ENCODE measurements at places on chromosomes 7 and 10. TPM values are rescaled to one million over a fixed set of nuclear protein-coding genes. Genes with fewer than 3 reads are reported as not detected.

DNA sequence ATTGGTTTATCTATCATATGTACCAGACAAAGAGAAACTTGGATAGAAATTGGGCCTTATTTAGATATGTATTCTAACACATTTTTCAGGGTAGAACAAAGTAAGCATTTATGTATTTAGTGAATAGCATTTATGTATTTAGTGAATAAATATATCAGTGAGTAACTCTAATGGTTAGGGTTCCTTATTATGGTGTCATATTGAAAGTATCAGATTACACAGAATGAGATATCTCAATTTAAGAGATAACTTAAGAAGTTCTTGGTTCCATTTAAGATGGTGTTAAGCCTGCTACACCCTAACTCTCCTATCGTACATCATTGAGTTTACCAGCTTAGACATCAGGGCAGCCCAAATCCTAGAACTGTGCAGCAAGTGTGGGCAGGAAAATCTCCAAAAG, 35.9 kb upstream of the DMTF1 start:
- no peaks in the 10 kb centered on the region for H3K36me3 ChIP-seq
- H3K27me3 ChIP-seq: no peaks in the 10 kb centered on the region
- DNase-seq: no peak
- no peak overlapping the region for H3K27ac ChIP-seq

- no peaks in the 10 kb centered on the region for H3K4me1 ChIP-seq
- H3K27me3 ChIP-seq: no peaks in the 10 kb centered on the region
Observed at GRCh38 chr7:117212969-117213877, 109.6 kb downstream of the WNT2 start.

GRCh38 chr10:15791816-15792524, 68.3 kb downstream of the MINDY3 start:
- H3K36me3 ChIP-seq: no peaks in the 10 kb centered on the region
- H3K27ac ChIP-seq: no peak overlapping the region
- no peak overlapping the region for H3K4me3 ChIP-seq
- DNase-seq: no peak

DNA sequence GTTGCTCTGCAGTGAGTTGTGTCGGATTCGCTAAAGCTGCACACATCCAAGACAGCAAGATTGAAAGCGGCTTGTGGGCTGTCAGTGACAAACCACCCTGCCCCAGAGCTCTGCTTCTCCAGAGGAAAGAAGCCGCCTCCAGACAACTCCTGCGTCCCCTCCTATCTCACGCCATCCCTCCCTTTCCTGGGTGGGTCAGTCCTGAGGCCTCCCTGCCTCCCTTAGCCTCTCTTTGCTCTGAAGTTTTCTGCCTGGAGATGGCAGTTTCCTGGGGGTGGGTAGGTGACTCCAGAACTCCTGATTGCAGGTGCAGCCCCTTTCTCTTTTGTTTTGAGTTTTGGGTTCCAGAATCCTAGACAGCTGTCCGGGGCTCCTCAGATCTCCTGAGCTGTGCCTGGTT, 78.7 kb downstream of the EMX2 start:
- H3K4me3 ChIP-seq: no peak overlapping the region
- no peak for DNase-seq
- no peak overlapping the region for H3K27ac ChIP-seq
- no peaks in the 10 kb centered on the region for H3K4me1 ChIP-seq

- no peak for DNase-seq
- no peaks in the 10 kb centered on the region for H3K4me1 ChIP-seq
- H3K27me3 ChIP-seq: no peaks in the 10 kb centered on the region
- H3K4me3 ChIP-seq: no peak overlapping the region
Observed at GRCh38 chr7:126157391-126157790, 1095.3 kb downstream of the GRM8 start.

DNA sequence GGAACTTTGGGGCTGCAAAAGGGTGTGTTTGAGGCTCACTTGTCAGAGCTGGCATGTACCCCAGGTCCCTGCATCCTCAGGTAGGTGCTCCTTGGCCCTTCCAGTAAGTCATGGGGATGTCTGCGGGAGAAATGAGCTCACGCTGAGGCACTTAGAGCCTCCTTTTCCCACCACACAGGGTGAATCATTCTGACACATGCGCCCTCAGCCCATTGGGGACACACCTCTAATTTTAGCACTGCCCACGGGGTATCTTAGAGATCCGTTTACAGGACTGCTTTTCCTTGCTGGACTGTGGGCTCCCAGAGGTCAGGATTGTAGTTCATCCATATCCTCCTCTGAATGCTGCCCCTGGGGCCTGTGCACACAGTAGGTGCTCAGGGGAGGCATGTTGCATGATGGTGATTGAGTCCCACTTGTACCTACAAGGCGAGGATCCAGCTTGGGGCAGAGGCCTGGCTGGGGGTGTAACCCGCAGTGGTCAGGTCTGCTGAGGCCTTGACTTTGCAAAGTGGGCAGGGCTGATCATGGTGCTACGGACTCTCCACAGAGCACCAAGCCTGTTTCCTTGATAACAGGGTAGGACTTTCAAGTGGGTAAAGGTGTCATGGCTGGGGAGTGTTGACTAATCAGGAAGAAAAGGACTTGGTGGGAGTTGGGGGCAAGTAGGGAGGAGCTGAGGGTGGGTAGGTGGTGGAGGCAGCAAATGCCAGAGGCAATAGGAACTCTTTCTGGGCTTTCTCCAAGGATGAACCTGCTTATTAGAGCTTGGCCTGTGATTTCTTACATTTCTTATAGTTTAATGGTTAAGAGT, 5.8 kb downstream of the TSPAN15 start:
- H3K4me3 ChIP-seq: no peak overlapping the region
- DNase-seq: no peak
- H3K27ac ChIP-seq: no peak overlapping the region
- peaks cover 18% of the 10 kb centered on the region for H3K4me1 ChIP-seq

GRCh38 chr7:123533929-123534382, 439 bp downstream of the IQUB start:
- DNase-seq: no peak
- H3K27me3 ChIP-seq: no peaks in the 10 kb centered on the region
- peak overlapping the region; percentile 97 for H3K4me3 ChIP-seq

DNA sequence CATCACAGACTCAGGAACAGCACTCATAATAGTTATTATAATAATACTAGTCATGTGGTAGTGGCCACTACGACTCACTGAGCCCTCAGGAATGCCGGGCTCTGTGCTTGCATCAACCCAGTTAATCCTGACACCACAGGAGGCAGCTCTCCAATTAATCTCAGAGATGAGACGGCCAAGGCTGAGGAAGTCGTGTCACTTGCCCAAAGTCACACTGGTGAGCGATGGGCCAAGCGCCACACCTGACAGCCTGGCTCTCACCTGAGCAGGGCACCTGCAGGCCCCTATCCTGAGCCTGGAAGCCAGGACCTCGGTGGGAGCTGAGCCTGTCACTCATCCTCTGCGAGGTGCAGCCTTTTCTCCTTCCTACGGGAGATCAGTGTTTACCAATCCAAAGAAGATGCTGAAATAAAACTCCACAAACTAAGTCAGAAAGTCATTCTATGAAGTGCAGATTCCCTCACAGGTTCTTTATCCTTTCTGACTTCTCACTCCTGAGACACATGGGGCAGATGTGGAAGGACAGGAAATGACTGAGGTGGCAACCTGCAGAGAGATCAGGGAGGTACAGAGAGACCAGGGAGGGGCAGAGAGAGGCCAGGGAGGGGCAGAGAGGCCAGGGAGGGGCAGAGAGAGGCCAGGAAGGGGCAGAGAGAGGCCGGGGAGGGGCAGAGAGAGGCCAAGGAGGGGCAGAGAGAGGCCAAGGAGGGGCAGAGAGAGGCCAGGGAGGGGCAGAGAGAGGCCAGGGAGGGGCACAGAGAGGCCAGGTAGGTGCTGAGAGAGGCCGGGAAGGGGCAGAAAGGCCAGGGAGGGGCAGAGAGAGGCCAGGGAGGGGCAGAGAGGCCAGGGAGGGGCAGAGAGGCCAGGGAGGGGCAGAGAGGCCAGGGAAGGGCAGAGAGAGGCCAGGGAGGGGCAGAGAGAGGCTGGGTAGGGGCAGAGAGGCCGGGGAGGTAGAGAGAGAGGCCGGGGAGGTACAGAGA, 38.5 kb downstream of the VIPR2 start:
- no peak overlapping the region for H3K27ac ChIP-seq
- no peak overlapping the region for H3K4me3 ChIP-seq
- H3K4me1 ChIP-seq: no peaks in the 10 kb centered on the region
- no peak for DNase-seq
- H3K27me3 ChIP-seq: no peaks in the 10 kb centered on the region

DNA sequence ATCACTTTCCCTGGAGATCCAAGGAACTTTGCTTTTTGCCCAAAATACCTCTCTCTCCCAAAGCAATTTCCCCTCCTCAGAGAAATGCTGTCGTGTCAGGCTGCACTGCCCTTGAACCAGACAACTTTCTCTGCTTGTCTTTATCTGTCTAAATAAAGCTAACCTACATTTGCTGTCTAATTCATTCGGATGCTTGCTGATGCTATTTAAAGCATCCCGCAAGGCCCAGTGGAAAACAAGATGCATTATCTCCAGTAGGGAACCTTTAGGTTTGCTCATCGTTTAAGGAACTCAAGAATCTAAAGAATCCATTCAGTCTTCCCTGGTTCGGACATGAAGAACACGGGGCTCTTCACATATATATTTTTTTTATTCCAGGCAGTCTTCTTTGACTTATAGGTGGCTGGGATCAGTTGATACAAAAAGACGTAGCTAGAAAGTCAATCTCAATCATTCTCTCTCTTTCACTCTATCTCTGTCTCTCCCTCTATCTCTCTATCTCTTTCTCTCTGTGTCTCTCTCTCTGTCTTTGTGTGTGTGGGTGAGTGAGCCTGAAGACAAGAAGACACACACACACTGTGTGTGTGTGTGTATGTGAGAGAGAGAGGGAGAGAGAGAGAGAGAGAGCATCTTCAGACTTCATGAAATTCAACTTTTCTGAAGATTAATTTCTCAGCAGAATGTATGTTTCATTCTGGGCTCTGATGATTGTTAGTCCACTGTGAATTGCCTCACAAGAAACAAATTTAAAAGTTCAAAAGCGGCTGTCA, 92.8 kb upstream of the MKLN1 start:
- no peaks in the 10 kb centered on the region for H3K36me3 ChIP-seq
- DNase-seq: no peak
- H3K27me3 ChIP-seq: no peaks in the 10 kb centered on the region
- no peak overlapping the region for H3K27ac ChIP-seq

- no peaks in the 10 kb centered on the region for H3K27me3 ChIP-seq
- DNase-seq: no peak
- peaks cover 4% of the 10 kb centered on the region for H3K36me3 ChIP-seq
Observed at GRCh38 chr10:124997306-124997705, 55.4 kb downstream of the ZRANB1 start.

GRCh38 chr10:25100141-25100540, 74.7 kb upstream of the GPR158 start:
- no peak for DNase-seq
- H3K27me3 ChIP-seq: no peaks in the 10 kb centered on the region
- no peaks in the 10 kb centered on the region for H3K4me1 ChIP-seq

GRCh38 chr10:29254123-29255046, 34.5 kb upstream of the LYZL1 start:
- no peak overlapping the region for H3K4me3 ChIP-seq
- no peaks in the 10 kb centered on the region for H3K36me3 ChIP-seq
- no peaks in the 10 kb centered on the region for H3K27me3 ChIP-seq
- no peaks in the 10 kb centered on the region for H3K4me1 ChIP-seq

Gene POLR3A
- total RNA-seq: 13.3 TPM

Gene CALHM2
- 26.0 TPM for total RNA-seq

Gene TCAF2
- total RNA-seq: 4.2 TPM

Gene FAM221A
- total RNA-seq: 8.6 TPM

Gene ITGA8
- 22.1 TPM for total RNA-seq

Gene FAM25G
- total RNA-seq: not detected

Gene PTPRZ1
- total RNA-seq: 0.98 TPM

Gene C10orf53
- total RNA-seq: not detected

Gene STAG3
- total RNA-seq: 3.7 TPM

Gene MEIG1
- total RNA-seq: not detected

Gene LRRD1
- 0.25 TPM for total RNA-seq

Data from kidney (tissue), 22 donors.